ENCODE measurements at places on chromosomes 12 and 14.

GRCh38 chr14:100297320-100298300 is 8.6 kb downstream of the SLC25A29 start:
- DNase-seq, result no peak

GRCh38 chr14:76919431-76920330 is 93.5 kb downstream of the LRRC74A start:
- DNase-seq, result no peak

DNA sequence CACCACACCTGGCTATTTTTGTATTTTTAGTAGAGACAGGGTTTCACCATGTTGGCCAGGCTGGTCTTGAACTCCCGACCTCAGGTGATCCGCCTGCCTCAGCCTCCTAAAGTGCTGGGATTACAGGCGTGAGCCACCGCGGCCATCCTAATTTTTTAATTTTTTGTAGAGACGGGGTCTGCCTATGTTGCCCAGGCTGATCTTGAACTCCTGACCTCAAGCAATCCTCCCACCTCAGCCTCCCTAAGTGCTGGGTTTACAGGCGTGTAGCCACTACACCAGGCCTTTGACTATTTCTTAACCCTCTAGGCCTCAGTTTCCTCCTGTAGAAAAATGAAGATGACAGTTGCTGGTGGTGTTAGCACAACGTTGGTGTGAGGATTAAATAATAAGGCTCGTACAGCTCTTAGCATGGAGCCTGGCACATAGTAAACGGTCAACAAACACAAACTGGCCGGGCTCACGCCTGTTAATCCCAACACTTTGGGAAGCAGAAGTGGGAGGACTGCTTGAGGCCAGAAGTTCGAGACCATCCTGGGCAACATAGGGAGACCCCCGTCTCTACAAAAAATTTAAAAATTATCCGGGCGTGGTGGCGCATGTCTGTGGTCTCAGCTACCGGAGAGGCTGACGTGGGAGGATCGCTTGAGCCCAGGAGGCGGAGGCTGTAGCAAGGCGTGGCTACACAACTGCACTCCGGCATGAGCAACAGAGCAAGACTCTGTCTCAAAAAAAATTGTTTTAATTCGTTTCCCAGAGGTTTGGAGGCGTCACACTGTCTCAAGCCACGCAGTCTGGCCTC is 979 bp downstream of the DDX54 start:
- no peak for DNase-seq

DNA sequence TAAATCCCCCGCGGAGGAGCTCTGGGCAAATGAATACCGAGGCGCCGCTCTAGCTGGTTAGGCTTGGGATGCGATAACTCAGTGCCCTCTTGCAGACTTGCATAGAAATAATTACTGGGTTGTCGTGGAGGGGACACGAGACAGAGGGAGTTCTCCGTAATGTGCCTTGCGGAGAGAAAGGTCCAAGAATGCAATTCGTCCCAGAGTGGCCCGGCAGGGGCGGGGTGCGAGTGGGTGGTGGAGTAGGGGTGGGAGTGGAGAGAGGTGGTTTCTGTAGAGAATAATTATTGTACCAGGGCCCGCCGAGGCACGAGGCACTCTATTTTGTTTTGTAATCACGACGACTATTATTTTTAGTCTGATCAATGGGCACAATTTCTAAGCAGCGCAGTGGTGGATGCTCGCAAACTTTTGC is 2.5 kb upstream of the TBX5 start:
- DNase-seq, result no peak

DNA sequence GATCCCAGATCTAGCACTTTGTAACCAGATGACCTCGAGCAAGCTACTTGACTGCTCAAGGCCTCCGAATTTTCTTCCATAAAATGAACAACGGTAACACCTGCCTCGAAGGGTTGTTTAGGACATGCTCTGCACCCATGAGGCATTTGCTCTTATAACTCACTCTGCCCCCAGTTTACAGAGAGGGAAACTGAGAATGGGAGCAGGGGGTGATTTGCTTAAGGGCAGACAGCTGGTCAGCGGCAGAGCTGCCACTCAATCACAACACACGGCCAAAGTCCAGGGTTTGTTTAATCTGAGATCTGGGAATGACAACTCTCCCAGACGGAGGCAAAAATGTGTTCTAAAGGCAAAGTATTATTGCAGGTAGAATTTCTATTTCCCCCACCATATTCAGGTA is 156.3 kb downstream of the RIMBP2 start:
- DNase-seq, result no peak

GRCh38 chr12:62129291-62129690 is 130.9 kb upstream of the USP15 start:
- no peak for DNase-seq

DNA sequence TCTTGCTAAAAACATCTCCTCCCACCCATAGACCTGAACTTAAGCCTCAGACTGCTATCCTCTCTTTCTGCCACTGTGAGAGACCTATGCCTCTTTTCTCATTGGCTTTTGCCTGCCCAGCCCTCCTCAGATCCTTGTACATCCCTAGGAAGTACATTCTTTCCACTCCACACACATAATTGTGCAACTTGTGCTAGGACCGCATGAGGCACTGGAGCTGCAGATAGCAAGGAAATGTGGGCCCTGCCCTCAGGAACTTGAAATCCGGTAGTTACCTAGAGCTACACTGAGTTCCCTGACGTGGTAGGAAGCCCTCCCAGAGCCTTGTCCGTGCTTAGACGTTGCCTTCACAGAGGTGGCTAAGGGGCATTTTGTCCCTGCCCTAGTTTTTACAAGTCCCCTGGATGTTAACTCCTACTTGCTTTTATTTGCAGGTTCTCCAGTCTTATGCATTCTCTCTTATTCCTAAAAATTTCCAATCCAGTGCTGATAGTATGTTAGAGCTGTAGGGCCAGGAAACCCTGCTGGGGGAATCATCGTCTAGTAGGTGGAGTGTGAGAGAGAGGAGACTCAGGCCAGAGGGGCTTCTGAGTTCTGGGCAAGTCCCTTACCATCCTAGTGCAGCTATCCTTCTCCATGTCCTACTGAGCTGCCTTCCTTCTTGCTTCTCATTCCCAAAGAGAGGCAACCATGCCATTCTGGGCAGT is 41.3 kb downstream of the NTF3 start:
- no peak for DNase-seq

- DNase-seq, result no peak
These were observed 850.6 kb downstream of the RPS29 start for GRCh38 chr14:48735607-48736006.

GRCh38 chr14:34867199-34867598 is 8.0 kb downstream of the BAZ1A start:
- no peak for DNase-seq

GRCh38 chr14:93309427-93309966 is 23.3 kb downstream of the BTBD7 start:
- no peak for DNase-seq

DNA sequence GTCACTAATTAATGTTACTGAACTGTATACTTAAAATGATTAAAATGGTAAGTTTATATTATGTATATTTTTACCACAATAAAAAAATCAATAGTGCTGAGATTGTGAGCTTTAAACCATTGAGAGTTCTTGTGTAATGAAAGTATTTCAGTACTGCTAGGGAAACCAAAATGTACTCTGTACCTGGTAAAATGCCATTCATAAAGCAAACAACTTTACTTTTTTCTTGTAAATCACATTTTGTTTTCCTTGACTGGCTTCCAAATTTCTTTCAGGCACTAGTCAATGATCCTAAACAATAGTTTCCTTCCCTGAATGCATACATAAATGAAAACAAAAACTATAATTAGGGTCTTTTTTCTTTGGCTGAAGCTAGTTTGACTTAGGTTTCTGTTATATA is 29.4 kb upstream of the SNRPF start:
- DNase-seq, result no peak

GRCh38 chr14:68786491-68787091 is 6.3 kb downstream of the ZFP36L1 start:
- DNase-seq, result no peak

DNA sequence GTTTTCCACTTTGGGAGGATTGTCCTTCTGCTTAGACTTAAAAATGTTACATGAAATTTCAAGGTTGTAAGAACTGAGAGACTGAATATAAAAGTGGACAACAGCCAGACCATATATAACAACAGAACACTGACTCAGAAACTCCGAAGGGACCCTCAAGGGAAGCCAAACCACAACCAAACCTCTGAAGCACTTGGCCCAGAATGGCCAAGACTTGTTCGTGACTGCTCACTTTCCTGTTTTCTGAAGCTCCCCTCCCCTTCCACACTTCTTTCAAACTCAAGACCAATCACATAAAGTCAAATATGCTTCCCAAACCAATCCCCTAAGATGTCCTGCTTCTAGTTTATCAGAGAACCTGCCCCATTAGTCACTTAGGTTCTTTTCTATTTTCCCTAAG is 13.7 kb downstream of the OR6J1 start:
- DNase-seq, result no peak

DNA sequence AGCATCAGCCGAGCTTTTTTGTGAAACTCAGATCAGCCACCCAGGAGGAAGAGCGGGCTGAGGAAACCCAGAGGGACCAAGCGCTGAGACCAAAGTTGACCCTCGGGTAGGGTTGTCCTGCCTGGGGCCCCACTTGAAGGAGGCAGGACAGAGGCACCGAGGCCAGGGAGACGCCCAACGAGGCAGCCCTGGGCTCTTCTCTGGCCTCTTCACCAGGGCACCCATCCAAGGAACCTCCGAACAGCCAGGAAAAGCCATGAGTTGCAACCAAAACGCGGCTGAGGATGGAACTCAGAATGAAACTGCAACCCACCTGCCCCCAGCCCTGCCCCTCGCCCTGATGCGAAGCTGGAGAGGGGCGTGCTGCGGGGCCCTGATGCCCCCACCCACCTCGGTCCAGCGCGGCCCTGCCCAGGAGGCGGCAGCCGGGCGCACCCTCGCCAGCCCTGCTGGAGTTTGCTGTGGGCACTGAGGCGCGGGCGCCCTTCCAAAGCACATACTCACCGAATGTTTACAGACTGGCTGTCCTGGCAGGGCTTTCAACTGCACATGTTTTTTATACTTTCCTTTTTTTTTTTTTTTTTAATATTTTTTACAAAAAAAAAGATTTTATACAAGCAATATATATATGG is 41.9 kb downstream of the JDP2 start:
- no peak for DNase-seq

DNA sequence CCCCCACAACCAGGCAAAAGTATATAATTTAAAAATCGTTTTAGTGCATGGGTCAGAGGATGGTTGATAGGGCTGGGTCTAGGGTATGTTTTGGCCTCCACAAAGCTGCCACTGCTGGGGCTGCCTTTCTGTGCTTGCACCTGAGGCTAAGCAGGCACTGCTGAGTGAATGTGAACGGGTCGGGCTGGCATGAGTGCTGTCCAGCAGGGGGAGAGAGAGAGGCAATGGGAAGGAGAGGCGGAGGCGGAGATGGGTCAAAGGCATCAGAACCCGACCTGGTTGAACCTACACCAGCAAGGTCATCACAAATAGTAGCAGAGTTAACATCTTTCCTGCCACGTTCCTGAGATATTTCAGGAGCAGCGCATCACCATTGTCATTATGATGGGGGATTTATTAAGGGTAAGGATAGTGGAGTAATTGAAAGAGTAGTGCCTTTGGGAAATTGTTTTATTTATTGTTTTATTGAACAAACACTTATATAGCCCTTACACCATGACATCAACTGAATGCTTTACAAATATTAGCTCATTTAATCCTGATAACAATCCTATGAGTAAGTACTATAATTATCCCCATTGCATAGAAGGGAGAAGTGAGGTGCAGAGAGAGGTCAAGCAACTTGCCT is 5.8 kb upstream of the NRXN3 start:
- DNase-seq, result no peak

GRCh38 chr12:102691773-102692555 is 211.6 kb upstream of the IGF1 start:
- DNase-seq, result no peak

All from stimulated activated CD4-positive, alpha-beta T cell treated with anti-CD3 and anti-CD28 coated beads, Interleukin-15, amount 100 ng/mL, for 48 hours (primary cell).